ENCODE measurements at places on chromosomes 11 and 22.

DNA sequence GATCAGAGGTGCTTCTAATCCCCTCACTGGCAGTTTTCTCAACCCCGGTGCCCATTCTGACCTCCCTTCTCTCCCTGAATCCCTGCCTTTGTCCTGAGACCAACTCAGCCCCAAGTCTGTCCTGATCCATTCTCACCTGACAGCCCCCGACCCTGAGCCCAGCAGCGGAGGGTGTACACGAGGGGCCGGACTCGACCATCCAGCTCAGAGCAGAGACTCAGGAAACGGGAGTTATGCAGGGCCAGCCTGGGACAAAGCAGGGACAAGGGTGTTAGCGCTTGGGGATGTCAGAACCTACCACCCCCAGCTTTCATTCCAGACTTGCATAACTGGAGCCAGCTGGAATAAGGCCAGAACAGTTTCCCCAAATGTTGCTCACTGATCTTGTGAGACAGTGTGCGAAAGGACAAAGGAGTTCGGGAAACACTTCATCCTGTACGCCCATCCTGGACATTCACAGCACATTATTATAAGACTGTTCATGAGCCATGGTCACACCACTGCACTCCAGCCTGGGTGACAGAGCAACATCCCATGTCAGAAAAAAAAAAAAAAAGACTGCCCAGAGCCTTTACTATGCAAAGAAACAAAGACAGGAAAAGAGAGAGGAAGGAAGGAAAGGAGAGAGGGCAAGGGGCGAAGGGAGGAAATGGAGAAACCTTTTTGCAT lies 3.5 kb upstream of the EEF1G start:
- DNase-seq: no peak

DNA sequence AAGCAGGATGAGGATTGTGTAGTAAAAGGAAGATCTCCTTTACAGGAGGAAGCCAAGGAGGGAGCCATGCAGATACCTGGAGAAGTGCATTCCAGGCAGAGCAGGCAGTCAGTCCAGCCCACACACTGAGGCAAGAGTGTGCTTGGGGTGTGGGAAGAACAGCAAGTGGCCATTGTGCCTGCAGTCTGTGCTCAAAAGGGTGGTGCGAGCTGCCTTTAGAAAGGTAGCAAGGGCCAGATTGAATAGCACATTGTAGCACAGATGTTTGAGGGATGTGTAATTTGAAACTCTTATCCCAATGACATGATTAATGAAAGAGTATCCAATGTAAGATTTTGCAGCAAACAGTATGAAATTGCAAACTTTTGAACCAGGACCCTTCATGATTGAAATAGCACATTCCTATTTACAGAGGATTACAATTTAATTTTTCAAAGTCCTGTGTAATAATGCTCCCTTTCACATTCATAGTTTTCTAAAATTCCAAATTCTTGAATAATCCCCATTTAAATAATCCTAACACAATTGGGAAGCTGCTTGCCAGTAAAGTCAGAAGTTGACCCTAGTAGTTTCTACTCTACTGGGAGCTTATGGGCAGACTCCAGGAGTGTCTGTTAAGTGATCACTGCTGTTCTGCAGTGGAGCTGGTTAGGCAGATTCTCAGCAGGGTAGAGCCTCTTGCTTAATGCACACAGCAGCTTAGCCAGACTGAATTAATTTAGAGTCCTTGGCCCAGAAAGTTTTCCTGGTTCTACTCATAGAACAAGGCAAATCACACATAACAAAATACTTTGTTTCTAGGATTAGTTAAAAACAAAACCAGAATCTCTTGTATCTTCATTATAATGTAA lies 78.1 kb downstream of the CYB5R2 start:
- DNase-seq: peak; percentile 47

DNA sequence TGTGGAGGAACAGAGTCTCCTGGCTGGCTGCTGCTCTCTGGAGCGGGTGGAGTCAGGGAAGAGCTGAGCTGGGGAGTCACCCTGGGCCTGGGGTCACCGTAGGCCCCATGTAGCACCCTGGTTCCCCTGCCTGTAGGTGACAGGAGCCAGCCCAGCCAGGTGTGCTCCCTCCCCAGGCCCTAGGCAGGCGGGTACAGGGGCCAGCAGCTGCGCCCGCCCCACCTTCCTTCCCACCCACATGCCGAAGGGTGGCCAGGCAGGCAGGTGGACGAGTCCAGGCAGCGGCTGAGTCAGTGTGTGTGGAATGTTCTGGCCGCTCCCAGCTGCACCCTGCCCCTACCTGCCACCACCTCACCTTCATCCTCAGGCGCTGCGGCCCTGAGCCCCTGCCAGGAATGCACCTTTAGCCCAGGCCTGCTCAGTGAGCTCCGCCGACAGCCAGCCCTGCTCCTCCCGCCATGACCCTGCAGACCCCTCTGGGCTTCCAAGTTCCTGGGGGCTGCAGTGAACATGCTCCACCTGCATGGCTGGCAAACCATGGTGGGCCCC lies 654 bp upstream of the SYT8 start:
- no peak for DNase-seq

DNA sequence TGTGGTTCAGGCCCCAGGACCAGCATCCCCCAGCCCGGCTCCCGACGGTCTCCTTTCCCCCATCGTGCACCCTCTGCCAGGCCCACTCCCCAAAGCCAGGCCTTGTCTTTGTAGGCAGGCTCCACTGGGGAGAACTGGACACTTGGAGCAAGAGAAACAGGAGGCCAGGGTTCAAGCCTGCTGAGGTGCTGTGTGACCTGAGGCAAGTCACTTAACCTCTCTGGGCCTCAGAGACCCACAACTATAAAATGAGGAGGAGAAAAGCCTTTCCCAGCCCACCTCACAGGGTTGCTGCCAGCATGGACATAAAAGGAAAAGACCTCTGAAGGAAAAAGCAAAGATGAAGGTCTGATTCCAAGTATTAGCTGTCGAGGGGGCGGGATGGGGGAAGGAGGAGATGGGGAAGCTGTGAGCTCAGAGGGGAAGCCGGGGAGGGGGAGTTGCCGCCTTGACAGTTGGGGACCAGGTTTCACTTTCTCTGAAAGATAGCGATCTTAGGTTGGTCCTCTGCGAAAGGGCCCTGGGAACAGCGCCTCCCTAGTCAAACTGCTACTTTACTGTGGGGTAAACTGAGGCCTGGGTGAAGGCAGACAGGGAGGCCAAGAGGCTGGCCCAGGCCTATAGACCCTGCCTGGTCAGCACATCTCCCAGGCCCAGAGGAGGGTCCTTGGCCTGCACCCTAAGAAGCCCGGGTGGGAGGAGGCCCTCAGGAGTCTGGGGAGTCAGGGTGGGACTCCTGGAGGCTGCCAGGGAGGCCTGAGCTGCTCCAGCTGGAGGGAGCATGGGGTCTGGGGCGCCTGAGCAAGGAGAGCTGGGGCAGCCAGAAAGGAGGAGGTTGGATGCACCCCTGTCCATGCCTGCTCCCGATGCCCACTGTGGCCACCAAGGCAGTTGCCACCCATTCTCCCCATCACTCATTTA lies 991 bp upstream of the OSM start:
- no peak for DNase-seq

- peak; percentile 97 for DNase-seq
Measured at GRCh38 chr11:575996-576768, at the start of gene PHRF1. Gene PHRF1 (plus strand): TSS chr11:576470. CDS start chr11:581513, 5,043 bp downstream.
